Suppressor macrophage treated with lipopolysaccharide for 4 hours (primary cell): ENCODE measurements at places on chromosomes 5 and 9.

DNA sequence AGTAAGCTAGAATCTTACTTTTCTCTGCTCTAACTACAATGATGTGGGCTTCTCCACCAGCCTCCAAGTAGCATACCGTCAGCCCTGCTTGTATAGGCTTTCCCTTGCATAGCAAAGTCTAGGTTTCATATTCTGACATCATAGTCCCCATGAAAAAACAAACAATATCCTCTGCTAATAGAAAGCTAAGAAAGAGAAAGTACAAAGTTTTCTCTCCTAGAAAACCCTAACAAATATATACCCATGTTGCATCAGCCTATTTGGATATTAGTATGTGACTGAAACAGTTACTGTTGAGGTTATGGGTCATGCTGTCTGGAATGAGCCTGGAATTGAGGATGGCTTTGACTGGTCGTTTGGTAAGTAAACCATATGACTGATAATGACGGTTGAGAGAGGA, 1696.0 kb downstream of the MAT2B start:
- peak; percentile 20 for DNase-seq

- DNase-seq, result no peak
Measured at GRCh38 chr5:15215056-15215455, 284.9 kb upstream of the FBXL7 start.

DNA sequence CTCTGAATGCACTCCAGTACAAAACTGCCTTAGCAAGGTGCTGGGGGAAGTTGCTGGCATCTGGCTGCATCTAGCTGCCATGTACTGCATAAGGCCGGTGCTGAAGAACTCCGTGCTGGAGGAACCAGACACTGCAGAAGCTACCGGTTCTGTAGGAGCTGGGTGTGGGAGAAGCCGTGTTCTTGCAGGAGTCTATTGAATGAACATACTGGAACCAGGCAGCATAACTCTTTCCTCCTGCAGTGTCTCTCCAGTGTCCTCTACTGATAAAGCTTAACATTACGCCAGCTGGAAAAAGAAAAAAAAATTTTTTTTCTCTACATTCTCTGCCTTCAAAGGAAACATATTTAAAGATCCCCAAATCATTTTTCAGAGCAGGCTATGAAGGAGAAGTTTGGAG, 38.5 kb downstream of the VPS13A start:
- DNase-seq, result no peak

DNA sequence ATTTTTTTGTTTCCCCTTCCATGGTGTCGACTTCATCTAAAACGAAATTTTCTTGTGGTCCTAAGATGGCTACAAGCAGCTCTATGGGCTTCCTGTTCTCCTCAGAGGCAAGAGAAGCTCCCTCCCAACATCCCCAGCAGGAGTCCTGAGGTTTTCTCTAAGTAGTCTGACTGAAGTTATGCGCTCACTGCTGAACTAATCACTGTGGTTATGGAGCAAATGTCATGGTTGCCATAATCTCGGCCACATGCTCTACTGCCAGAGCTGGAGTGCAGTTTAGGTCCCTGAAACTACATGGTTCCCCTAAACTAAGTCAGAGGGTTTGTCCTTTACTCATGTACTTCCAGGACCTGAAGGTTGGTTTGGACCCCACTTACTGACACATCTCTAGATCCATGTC, 68.0 kb upstream of the MAMDC2 start:
- no peak for DNase-seq

GRCh38 chr5:149596712-149597111, 15.4 kb downstream of the ARHGEF37 start:
- no peak for DNase-seq
